Fibroblast of upper back skin (primary cell): ENCODE measurements at places on chromosomes 1 and 21.
A peak's percentile ranks its signal among the peaks of the same experiment; 100 is the strongest.

GRCh38 chr1:175750366-175751071 is 7.1 kb upstream of the TNR start:
- no peak for DNase-seq

GRCh38 chr1:44700573-44700972 is 26.1 kb downstream of the ARMH1 start:
- no peak for DNase-seq

GRCh38 chr21:34949499-34949898 is 99.6 kb downstream of the RUNX1 start:
- DNase-seq: no peak

- DNase-seq: peak; percentile 48
These were observed 57.7 kb downstream of the HNRNPR start for GRCh38 chr1:23286401-23286800.

DNA sequence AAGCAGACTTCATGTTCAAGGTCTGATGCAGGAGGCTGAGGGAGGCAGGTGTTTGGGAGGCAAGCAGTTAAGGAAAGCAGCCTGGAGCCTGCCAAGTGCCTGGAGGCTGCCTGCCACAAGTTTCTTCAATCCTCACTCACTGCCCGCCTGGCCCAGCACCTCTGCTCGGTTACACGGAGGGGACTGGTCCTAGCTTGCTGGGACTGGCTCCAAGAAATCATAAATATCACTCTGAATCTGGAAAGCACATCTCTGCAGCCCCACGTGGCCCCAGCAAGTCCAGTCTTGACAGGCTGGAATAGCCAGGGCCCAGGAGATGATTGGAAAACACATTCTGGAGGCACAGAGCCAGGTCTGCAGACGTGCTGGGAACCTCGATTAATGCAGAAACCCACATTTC is 83.9 kb downstream of the BCAR3 start:
- peak; percentile 64 for DNase-seq

- DNase-seq: peak; percentile 14
These were observed 352.0 kb upstream of the C1orf87 start for GRCh38 chr1:60425528-60425927.

- peak; percentile 15 for DNase-seq
These were observed 32.7 kb upstream of the ETV3 start for GRCh38 chr1:157170677-157171515.

DNA sequence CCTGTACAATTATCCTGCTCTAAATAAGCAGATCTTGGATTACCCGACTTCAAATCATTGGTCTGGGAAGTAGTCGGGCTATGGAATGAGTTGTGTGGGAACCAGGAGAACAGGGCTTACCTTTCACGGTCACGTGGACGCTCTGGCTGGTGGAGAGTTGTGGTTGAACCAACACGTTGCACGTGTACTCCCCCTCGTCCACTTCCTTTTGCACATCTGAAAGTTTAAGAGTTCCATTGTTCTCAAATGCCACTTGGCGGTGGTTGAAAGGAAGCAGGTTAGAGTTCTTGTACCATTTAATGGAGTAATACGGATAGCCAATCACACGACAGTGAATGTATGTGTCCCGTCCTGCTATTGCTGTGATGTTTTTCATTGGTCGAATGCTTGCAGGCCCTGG is 470.7 kb downstream of the PCP4 start:
- no peak for DNase-seq

DNA sequence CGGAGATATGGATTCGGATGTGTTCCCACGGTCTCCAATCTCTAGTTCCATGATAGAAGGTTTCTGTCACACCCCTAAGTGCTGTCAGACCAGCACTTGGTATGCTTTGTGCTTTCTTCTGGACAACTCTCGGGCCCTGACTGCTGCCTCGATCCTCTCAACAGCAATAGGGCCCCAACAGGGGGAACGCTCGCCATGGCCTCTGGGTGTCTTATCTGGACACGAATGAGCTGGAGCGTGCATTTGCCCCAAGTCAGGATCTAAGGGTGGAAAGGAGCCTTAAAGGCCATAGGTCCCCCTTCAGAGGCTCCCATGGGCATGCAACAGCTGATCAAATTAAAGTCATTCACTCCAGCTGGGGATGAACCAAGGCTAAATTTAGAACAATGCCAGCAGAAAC is 76.8 kb downstream of the TCP10L start:
- DNase-seq: no peak

DNA sequence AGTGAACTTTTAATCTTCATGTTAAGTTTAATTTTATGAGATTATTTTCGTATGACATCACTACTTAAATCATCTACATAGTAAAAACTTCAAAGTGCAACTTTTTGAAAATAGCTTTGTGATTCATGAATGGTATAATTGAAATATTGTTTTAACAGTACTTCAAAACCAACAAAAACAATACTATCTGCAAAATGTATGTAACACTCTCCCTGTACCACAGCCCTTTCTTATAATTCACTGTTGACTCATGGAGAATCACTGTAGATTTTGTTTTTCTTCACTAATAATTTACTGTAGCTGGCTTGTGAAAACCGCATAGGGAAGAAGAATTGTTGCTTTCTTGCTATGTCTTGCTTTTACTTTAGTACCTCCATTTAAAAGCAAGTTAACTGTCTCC is 301.4 kb upstream of the ADAMTS5 start:
- peak; percentile 51 for DNase-seq

DNA sequence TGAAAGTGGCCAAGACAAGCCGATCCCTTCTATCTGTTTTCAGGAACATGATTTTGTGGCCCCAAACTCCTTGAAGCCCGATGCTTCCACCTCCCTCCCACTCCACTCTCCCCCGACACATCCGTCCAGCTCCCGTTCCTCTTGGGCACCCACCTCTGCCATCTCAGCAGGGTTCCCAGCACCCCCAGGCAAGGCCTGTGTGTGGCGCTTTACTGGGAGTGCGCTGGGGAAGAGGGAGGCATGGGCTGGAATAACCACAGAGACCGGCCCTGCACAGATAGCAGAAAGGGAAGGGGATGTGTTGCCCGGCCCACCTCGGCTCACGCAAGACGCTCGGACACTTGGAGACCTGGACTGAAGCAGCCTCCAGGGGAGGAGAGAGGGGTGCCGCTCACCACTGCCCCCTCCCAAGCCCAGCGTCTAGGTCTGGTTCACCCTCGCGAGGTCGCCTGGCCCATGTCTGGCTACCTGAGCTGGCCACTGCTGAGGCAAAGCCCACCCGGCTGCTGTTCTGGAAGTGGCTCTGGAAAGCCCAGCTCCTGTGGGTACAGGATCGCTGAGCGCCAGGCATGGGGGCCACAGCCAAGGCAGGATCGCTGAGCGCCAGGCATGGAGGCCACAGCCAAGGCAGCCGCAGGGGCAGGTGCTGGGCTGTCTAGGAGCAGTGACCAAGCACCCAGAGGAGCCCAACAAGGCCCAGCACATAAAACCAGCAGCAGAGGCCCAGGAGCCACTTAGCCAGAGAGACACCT is 23.8 kb upstream of the COL18A1 start:
- no peak for DNase-seq

GRCh38 chr1:226335661-226336060 is 26.7 kb upstream of the LIN9 start:
- no peak for DNase-seq
